Activated effector memory CD4-positive, alpha-beta T cell treated with Interleukin-2 at 50 U/mL for 16 hours (primary cell): ENCODE measurements at places on chromosomes 12 and 14.
A peak's percentile ranks its signal among the peaks of the same experiment; 100 is the strongest.

DNA sequence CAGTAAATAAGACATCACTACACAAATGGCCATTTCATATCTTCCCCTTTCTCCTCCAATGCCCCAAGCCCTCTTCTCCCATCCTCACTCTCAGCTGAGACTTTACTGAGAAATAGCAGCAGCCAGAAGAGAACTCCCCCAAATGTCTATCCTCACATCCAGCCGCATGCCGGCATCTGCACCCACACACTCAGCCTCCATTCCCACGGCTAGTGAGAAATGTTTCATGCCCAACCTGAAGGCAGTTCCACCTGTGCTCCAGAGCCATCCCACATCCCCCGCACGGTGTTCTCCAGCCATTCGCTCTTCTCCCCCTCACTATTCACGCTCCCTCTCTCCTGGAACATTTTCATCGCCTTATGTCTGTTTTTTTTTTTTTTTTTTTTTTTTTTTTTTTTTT lies 208.7 kb upstream of the DIO3 start:
- no peak for DNase-seq

GRCh38 chr14:102819747-102820330 lies 42.6 kb downstream of the TRAF3 start:
- no peak for DNase-seq

- DNase-seq = no peak
Observed at GRCh38 chr12:3252450-3252891, 175.3 kb downstream of the TSPAN9 start.

- no peak for DNase-seq
Observed at GRCh38 chr12:82841487-82841904, 154.8 kb downstream of the TMTC2 start.

- peak; percentile 37 for DNase-seq
Observed at GRCh38 chr12:94149119-94149780, 873 bp downstream of the PLXNC1 start.

GRCh38 chr12:49558526-49558925 lies 9.4 kb downstream of the MCRS1 start:
- DNase-seq = no peak

GRCh38 chr12:30450872-30451271 lies 244.8 kb downstream of the IPO8 start:
- DNase-seq = no peak

DNA sequence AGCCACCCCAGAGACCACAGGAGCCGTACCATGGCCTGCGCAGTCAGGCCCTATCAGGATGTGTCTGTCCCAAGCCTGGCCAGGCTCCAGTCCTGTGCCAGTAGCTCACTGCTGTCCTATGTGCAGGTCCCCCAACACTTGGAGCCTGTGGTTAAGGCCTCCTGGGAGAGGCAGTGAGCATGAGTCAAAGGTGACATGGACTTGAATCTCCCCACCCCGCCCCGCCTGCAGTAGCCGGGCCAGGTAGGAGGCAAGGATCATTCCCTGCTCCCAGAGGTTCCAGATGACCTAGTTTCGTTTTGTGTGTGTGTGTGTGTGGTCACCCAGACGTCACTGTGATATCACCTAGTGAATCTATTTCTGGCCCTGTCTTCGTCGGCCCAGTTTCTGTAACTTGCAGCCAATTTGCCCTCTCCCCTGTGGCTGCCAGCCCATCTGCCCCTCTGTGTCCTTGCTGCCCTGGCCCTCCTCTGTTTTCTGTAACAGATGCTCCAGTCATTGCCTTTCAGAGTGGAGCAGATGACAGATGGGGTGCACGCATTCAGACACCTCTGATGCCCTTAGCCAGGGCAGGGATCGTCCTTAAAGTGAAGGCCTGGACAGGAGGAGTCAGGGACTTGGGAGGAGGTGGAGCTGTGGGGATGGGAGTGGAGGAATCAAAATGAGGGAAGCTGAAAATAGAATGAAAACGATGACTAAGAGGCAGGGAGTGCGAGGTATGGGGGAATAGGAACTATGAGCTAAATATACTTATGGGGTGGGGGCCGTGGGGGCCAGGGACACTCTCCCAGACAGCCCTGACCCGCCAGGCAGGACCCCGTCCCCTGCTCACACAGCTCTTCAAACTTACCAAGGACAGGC lies 37.4 kb downstream of the SLC6A12 start:
- no peak for DNase-seq

GRCh38 chr14:54890788-54891187 lies 11.8 kb downstream of the GCH1 start:
- DNase-seq = no peak

DNA sequence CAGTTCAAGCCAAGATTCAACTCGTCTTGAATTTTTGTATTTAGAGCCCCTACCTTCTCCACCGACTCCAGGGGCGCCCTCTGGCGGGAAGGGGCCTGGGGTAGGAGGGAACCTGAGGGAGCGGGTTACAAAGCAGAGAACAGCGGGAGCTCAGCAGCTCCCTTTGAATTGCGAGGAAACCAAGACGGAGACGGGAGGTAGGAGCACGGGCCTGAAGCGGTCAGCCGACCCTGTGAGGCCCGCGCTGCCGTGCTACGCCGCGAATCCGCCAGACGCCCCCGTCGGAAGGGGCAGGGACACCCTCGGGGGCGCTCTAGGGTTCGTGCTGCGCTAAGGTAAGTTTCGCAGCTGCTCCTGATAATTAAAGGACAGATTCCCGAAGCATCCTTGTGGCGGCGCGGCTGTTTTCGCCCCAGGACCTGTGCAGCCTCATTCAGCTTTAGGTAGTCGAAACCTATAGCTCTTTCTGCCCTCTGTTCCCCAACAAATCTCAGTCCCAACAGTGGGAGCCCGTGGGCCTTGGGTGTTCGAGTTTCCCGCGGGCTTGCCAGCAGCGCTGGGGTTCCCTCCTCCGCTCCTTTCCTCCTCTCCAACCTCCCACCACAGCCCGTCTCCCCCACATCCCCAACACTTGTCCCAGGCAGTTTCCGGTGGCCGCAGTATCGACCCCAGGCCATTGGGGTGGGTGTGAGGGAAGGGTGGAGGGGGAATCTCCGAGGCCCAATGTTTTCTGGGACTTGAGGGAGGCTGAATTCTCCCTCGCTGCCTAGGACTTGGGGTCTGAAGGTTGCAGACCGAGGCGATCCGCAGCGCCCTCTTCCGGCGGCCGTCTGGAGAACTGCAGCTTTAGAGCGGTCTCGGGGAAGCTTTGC lies 5.1 kb upstream of the NKX2-1 start:
- DNase-seq = no peak

DNA sequence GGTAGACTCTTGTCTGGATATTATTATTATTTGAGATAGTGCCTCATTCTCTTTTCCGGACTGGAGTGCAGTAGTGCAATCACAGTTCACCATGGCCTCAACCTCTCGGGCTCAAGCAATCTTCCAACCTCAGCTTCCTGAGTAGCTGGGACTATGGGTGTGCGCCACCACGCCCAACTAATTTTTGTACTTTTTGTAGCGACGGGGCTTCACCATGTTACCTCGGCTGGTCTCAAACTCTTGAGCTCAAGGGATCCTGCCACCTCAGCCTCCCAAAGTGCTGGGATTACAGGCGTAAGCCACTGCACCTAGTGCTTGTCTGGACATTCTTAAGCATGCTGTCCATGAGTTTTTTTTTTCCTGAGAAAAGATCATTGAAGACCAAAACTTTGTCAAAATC lies 498.9 kb upstream of the RGS6 start:
- DNase-seq = no peak

GRCh38 chr12:16636435-16637055 lies 30.6 kb upstream of the LMO3 start:
- DNase-seq = no peak

- peak; percentile 7 for DNase-seq
Observed at GRCh38 chr12:42326541-42327226, 717 bp downstream of the PPHLN1 start.

GRCh38 chr12:79983986-79984620 lies 49.2 kb upstream of the PPP1R12A start:
- DNase-seq = no peak

DNA sequence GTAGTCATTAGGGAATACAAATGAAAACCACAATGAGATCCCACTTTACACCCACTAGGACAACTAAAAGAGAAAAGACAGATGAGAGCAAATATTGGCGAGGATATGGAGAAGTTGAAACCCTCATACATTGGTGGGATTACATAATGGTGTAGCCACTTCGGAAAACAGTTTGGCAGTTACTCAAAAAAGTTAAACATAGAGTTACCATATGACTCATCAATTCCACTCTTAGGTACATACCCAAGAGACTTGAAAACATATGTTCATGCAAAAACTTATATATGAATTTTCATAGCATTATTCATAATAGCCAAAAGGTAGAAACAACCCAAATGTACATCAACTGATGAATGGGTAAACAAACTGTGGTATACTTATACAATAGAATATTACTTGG lies 27.1 kb downstream of the ALDH1L2 start:
- DNase-seq = no peak

DNA sequence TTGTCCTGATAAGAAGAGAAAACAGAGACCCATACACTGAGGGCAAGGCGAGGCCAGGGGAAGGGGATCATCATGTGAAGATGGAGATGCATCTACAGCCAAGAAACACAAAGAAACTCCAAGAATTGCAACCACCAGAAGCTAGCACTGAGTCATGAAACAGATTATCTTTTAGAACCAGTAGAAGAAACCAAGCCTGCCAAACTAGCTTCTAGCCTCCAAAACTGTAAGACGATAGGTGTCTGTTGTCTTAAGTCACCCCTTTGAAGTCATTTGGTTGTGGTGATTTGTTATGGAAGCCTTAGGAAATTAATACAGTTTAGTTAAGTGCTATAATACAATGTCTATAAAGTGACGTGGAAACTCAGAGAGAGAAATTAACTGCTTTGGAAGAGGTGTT lies 15.4 kb downstream of the KCNC2 start:
- DNase-seq = no peak

DNA sequence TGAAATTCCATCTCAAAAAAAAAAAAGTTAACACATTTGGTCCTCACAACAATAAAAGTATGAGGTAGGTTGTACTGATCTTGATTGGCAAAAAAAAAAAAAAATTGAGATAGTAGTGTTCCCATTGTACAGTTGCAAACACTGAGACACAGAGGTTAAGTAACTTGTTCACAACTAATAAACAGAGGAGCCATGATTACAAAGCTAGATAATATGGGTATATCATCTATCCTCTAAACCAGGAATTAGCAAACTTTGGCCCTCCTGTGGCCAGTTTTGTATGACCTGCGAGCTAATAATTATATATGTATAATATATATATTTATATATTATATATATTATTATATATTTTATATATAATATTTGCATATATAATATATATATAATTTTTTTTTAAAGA lies 2.3 kb upstream of the PSME1 start:
- no peak for DNase-seq

- no peak for DNase-seq
Observed at GRCh38 chr14:99677231-99678140, 6.6 kb upstream of the CYP46A1 start.

DNA sequence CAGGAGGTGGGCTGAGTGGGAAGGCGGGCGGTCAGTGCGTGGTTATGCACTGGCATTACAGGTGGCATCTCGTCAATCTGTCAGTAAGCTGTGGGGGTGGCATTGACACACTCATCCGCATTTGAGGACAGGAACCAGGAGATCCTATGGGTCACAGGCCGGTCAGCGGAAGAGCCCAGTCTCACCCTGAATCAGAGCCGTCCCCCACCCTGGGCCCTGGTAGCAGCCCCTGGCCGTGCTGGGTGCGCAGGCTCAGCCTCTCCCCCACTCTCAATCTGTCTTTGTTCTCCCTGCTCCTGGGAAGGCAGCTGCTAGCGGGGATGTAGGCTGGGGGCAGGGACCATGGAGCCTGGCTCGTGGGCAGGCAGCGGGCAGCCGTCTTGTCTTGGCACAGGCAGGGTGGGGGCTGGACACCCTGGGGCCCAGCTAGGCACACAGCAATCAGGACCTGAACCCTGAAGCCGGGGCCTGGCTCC lies 5.1 kb downstream of the INF2 start:
- DNase-seq = no peak

GRCh38 chr14:93511001-93511400 lies 80.3 kb downstream of the UNC79 start:
- DNase-seq = no peak

GRCh38 chr12:14357486-14357885 lies 8.0 kb upstream of the ATF7IP start:
- no peak for DNase-seq

DNA sequence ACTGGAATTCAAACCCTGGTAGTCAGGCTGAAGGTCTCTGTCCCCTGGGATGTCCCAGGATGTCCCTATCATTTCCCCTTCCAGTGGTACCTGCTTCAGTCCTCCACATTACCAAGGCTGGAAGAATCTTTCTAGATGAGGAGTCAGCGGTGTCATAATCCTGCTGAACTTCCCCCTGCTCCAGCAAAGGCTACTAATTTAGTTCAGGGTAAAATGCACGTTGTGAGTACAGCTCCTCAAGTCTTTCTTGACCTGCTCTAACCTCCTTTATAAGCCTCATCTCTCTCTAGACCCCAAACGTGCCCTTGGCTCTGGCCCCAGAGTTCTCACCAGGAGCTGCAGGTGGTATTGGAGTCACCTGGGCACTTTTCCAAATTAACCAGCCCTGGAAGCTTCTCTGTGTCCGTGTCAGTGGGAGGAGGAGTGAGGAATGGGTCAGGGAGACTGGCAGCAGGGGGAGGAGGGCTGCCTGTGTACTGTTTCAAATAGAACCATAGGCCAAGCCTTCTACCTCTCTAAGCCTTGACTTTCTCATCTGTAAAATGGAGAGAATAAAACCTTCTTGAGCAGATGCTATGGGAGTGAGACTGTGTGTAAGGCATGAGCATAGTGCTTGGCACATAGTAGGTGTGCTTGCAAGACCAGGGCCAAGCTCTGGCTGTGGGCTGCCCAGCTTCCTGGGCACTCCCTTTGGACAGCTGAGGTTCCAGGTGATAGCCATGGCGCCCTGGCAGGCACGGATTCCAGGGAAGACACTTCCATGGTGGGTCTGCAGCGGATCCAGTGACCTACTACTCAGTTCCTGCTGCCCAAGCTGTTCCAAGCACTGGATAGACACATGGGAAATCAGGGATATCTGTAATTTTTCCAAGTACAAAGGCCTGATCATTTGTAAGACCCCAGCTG lies 24.5 kb downstream of the ASB2 start:
- no peak for DNase-seq

GRCh38 chr12:77888611-77889010 lies 57.9 kb downstream of the NAV3 start:
- no peak for DNase-seq
